ENCODE measurements at places on chromosomes 5 and 9.

DNA sequence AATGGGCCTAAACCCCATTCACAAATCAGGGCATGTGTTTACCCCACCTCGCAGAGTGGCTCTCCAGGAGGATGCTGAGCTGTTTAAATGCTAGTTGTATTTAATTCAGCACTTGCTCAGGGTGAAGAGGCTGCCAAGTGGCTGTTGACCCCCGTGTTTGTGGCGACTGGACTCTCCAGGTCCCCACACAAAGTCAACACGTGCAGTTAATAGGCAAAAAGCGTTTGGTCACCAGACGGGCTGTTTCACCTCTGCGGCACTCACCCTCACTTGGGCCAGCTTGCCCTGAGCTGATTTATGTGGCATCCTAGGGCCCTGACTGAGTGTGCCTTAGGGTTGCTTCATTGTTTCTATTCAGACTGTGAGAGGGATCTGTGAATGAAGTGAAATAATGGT lies 152.3 kb downstream of the GAS1 start:
- DNase-seq, result no peak

DNA sequence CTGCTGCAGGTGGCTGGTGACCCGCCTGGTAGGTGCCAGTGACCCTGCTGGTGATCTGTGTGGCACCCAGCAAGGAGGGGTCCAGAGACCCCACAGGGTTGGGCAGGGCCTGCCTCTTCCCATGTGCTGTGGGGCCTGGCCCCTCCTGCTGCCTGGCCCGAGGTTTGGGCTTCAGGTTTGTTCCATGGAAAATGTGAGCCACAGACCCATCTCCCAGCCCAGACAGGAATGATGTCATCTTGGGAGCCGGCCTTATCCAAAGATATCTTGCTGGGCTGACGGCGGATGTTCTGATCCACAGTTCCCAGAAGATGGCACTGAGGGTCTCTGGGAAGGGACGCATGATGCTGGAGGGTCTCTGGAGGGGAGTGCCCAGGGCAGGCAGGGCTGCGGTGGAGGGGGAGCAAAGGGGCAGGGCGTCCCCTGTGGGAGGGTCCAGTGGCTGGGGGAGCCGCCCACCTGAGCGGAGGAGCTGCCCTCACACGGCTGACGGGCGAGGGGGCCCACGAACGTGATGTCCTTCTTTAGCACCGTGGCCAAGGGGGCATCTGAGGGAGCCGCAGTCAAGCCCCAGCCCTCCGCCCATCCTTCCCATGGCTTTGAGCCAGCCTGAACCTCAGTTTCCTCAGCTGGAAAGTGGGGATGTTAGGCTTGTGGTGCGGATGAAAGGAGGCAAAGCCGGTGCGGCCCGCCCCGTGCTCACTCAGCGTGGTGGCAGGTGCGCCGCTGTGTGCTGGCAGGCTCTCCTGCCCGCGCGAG lies 68.1 kb downstream of the COL5A1 start:
- DNase-seq, result no peak

DNA sequence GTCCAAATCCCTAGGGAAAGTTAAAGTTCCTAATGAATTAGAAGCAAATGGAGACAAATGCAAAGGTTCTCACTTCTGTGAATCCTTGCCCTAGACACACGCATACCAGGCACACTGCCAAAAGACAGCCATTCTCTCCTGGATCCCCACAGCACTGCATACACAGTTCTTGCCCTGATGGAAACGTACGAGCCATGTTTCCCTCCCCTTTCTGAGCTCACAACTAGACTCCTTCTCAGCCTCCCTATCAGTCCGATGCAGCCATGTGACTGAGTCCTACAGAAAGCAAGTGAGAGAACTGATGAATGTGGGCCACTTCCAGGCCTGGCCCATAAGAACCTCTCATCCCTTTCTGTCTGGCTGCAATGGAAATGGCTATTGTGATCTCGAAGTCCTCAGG lies 92.0 kb downstream of the ZNF608 start:
- no peak for DNase-seq

DNA sequence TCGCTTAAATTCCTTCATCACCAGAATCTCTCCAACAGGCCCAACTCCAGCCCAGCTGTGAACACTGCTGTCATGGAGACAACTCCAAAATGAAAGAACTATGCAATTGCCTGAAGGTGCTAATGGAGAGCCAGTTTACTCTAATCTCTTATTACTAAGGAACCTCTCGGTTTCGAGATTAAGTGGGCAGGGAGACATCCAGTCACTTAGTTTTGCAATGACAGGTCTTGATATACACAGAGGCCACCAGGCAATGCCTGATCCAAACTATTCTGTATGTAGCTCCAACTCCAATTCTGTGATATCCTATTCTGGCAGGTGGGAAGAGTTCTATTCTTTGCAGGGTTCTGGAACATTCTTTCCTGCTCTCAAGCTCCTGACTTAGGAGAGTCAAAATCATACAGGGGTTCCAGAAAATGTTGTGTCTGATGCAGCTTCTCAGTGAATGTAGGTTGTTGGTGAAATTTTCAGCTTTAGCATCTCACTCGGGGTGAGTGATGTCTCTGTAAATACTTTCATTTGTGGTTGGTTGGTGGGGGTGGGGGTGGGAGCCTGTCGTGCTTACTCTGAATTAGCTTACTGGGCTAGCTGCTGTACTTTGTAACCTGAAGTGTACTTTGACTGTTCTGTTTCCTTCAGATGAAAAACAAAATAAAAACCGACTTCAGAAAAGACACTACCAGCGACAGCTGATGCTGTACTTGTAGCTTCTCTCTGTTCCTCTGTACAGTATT lies 170.9 kb downstream of the PALM2AKAP2 start:
- no peak for DNase-seq
